ENCODE measurements at places on chromosomes 2 and 18. TPM values are rescaled to one million over a fixed set of nuclear protein-coding genes. Genes with fewer than 3 reads are reported as not detected.
A peak's percentile ranks its signal among the peaks of the same experiment; 100 is the strongest.

GRCh38 chr2:212974692-212975091 lies 176.7 kb downstream of the IKZF2 start:
- no peak for DNase-seq

Gene SCYGR4
- not detected for total RNA-seq

GRCh38 chr2:117835990-117836760 lies 21.7 kb downstream of the DDX18 start:
- DNase-seq, result peak; percentile 90

GRCh38 chr2:167136879-167137596 lies 248.8 kb downstream of the XIRP2 start:
- DNase-seq, result no peak

DNA sequence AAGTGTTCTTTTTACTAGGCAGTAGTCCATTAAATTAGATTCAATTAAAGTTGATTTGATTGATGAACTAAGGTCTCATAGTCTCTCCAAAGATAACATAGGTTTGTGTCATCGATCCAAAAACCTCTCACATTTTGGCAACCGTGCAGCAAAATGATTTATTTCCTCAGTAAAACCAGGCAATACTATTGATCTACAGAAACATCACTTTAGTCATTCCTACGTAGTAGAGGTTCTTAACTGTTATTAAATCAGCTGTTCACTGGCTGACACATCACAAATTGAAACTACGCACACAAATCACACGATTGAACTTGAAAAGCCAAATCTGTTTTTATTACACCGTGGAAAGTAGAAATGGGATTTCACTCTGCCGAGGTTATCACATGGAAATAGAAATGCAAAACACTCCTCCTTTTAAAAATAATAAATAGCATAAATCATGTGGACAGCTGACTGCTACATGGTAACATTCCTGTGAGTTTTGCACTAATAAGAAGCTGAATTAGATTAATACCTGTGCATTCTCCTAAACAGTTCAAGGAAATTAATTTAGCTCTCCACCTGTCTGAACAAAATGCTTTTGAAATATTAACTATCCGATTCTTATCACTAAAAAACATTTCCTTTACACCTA lies 262.5 kb downstream of the CDH20 start:
- DNase-seq, result no peak

DNA sequence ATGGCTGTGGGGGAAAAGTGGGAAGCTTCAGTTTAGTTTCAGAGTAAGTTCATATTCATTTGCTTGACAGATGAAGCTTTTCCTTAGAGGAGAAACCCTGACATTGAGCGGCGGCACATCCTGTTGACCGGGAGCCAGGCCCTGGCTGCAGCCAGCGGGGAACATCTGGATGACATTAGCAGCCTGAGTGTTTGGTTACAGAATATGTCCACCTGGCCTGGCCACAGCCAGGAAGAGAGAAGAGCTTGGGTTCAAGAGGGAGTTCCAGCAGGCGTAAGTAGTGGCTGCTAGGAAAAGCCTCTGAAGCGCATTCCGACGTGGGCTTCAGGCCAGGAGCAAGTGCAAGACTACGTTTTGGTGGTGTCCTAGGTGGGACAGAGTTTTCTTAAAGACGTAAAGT lies 144.9 kb upstream of the MYCN start:
- DNase-seq, result no peak

Gene MARCHF4
- total RNA-seq, result not detected

DNA sequence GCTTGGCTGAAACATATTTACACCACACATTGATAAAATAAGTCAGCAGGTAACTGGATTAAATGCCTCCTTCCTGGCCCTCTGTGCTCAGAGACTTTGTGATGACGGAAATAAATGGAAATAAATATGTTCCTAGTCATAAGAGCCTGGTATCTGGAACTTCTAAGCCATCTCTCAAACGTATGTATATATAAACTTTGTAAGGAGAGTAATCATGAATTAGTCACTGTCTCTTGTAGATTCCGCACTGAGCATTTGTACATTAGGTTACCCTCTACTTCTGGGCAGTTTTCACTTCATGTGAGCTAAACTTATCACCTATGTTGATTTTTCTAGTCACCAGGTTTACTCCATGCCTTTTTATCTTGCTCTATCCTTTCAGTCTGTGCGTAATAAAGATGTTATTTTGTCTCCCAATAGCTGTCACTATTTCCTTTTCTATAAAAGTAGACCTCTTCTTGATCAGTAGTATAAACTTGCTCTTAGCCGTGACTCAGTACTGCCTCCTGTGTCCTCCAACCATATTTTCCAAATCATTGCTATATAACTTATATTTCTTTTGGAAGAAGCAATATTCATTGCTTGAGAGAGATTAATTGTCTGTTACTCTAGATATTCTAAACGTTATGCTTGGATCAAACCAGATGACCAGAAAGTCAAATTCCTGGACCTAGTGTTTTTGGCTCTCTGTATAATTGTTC lies 53.2 kb downstream of the FEZ2 start:
- no peak for DNase-seq

Gene MOCOS
- 1.4 TPM for total RNA-seq

DNA sequence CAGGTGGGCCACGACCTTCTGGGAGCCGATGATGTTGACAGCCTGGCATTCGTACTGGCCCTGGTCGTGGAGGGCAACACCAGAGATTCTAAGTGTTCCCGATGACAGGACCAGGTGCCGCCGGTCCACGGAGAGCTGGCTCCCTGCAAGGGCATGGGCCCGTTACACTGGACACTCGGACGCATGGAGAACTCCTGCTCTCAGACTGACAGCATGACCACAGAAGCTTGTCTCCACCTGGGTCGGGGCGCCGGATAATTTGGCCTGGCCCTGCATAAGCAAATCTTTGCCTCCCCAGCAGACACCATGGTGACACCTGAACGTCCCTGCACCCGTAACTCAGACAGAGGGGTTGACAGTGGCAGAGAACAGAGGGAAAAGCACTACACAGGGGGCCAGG lies 80.7 kb downstream of the PXDN start:
- DNase-seq, result peak; percentile 13

DNA sequence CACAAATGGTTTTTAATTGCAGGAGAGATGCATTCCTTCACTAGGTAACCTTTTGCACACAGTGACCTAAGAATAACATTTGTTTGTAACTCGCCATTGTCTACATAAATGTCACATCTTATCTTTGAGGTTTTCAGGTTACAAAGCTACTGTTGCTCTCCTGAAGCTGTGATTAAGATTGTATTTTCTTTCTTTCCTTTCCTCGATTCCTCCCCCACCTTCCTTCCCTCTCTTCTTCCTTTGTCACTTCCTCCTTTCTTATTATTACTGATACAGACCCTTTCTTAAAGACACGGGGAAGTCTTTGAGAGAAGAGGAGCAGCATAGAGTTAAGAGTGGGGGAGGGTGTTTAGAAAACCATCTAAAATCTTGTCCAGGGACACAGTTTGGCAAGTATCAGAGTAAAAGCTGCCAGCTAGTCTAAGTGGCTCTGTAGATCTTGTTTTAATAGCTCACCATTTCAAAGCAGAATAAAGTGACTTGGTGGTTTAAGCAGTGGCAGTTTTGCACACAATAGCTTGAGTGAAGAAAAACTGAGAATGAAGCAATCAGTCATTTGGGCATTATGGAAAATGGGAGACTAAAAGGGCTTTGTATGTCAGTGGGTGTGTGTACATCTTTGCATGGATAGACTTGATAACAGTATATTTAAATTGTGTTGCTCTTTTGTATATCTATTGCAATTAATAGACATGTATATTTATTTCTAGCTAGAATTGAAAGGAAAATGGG lies 10.9 kb downstream of the CERS6 start:
- no peak for DNase-seq

GRCh38 chr2:172623249-172623965 lies 67.5 kb downstream of the PDK1 start:
- no peak for DNase-seq

Gene IMP4
- 55.0 TPM for total RNA-seq

- no peak for DNase-seq
Observed at GRCh38 chr2:60945341-60945740, 64.0 kb downstream of the REL start.

GRCh38 chr2:29123617-29124349 lies 8.6 kb downstream of the CLIP4 start:
- DNase-seq, result no peak

GRCh38 chr2:102279391-102279735 lies 32.0 kb upstream of the IL1RL1 start:
- no peak for DNase-seq

Gene LOXHD1
- total RNA-seq, result 0.59 TPM

GRCh38 chr2:111046670-111047069 lies 74.0 kb upstream of the BCL2L11 start:
- no peak for DNase-seq

DNA sequence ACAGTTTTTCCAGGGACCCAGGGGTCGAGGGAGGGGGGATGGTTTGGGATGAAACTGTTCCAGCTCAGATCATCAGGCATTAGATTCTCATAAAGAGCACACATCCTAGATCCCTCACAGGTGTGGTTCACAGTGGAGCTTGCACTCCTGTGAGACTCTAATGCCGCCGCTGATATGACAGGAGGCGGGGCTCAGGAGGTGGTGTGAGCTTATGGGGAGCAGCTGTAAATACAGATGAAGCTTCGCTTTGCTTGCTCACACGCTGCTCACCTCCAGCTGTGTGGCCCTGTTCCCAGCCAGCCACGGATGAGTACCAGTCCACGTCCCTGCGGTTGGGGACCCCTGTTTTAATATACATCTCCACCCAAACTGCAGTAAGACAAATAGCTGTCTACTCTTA lies 204.2 kb downstream of the AGAP1 start:
- no peak for DNase-seq

DNA sequence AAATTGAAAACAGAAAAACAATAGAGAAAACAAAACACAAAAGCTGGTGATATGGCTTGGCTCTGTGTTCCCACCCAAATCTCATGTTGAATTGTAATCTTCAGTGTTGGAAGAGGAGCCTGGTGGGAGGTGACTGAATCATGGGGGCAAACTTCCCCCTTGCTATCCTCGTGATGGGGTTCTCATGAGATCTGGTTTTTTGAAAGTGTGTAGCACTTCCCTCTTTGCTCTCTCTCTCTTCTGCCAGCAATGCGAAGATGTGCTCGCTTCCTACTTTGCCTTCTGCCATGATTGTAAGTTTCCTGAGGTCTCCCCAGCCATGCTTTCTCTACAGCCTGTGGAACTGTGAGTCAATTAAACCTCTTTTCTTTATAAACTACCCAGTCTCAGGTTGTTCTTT lies 112.3 kb upstream of the UXS1 start:
- no peak for DNase-seq

- no peak for DNase-seq
Observed at GRCh38 chr2:176534798-176535466, 265.7 kb downstream of the MTX2 start.

GRCh38 chr2:129462967-129463366 lies 516.5 kb upstream of the RAB6C start:
- no peak for DNase-seq

GRCh38 chr18:45635893-45636509 lies 20.7 kb downstream of the SLC14A2 start:
- no peak for DNase-seq

GRCh38 chr18:10421859-10422258 lies 32.6 kb upstream of the APCDD1 start:
- no peak for DNase-seq

DNA sequence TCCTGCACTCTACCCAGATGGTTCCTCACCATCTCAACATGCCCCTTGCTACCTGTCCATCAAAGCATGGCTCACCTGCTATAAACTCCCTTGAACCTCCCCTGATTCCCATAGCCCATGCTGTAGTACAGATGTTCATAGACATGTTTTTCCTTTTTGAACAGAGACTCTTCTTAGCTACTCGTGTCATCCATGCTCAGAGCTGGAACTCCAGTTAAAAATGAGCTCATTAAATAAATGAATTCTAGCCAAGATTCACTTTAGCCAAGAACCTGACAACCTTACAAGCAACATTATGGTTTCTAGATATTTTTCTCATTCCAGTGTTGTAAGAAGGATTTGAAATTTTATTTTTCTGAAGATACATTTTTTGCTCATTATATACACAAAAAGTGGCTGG lies 65.0 kb downstream of the SCG2 start:
- no peak for DNase-seq

GRCh38 chr2:1674766-1675397 lies 69.4 kb downstream of the PXDN start:
- no peak for DNase-seq

GRCh38 chr2:194182888-194183287 lies 1474.1 kb upstream of the SLC39A10 start:
- DNase-seq, result no peak

- DNase-seq, result no peak
Observed at GRCh38 chr2:69680001-69680675, 36.6 kb upstream of the AAK1 start.

Gene SOCS6
- total RNA-seq, result 15.4 TPM

Gene TEKT4
- 0.15 TPM for total RNA-seq

Gene SLC66A3
- 14.3 TPM for total RNA-seq

Gene BOLL
- not detected for total RNA-seq

- no peak for DNase-seq
Observed at GRCh38 chr2:206740800-206741199, 22.6 kb upstream of the DYTN start.

- no peak for DNase-seq
Observed at GRCh38 chr2:239725551-239725890, 299.6 kb downstream of the NDUFA10 start.

GRCh38 chr18:51191128-51191717 lies 6.3 kb downstream of the MEX3C start:
- no peak for DNase-seq

- DNase-seq, result no peak
Observed at GRCh38 chr2:169845016-169845415, 17.8 kb downstream of the UBR3 start.

- no peak for DNase-seq
Observed at GRCh38 chr2:156955701-156956100, 301.8 kb upstream of the GALNT5 start.

Gene IDH1
- 79.9 TPM for total RNA-seq

- DNase-seq, result no peak
Observed at GRCh38 chr2:100902817-100903405, 83.0 kb downstream of the NPAS2 start.

DNA sequence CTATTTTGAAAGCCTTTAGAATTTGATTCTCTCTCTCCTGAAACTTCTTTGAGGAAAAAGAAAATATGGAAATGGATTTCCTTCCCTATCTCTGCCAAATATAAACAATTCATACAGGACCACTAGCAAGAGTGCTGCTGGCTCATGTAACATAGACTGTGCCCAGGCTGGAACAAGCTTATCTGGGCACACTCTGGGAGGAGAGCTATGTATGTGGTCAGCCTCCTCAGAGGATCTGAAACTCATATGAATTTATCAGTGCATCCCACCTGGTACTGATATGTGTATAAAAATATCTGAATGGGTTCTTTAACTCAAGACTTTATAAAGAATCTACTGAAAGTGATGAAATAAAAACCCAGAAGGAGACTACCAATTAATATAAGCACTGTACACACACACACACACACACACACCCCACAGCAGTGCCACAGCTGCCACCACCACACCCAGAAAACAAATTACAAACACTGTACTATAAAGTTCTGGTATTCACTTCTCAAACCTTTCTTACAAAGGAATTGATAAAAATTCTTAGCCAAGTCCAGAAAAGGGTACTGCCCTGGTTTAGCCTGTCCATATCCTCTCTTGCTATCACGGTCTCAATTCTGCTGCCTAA lies 115.6 kb downstream of the IRS1 start:
- no peak for DNase-seq
